Putamen (tissue), 1 donor: ENCODE measurements at places on chromosomes 6 and 20.

DNA sequence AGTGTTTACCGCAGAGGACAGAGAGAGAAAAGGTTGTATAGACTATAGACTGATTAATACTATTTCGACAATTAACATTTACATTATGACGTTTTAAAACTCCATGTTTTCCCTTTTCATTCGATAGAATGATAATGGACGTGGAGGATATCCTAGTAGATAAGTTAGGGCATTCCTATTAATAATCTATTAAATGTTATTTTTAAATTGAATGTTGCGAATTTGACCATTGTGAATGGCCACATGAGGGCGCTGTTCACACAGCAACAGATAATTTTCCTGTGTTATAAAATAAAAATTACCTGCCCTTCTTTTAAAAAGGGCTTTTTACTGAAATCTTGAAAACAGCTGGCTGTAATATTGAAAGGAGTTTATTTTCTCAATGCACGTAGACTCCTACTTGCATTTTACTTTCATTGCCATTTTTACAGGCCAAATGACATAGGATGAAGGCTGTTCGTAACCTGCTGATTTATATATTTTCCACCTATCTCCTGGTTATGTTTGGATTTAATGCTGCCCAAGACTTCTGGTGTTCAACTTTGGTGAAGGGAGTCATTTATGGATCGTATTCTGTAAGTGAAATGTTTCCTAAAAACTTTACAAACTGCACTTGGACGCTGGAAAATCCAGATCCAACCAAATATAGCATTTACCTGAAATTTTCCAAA, 3.3 kb downstream of the ADGRB3 start:
- peak; percentile 71 for DNase-seq

GRCh38 chr6:42898891-42899361, 16.9 kb upstream of the PTCRA start:
- peak; percentile 64 for DNase-seq

- DNase-seq, result no peak
Measured at GRCh38 chr20:22452442-22453011, 131.8 kb downstream of the FOXA2 start.

DNA sequence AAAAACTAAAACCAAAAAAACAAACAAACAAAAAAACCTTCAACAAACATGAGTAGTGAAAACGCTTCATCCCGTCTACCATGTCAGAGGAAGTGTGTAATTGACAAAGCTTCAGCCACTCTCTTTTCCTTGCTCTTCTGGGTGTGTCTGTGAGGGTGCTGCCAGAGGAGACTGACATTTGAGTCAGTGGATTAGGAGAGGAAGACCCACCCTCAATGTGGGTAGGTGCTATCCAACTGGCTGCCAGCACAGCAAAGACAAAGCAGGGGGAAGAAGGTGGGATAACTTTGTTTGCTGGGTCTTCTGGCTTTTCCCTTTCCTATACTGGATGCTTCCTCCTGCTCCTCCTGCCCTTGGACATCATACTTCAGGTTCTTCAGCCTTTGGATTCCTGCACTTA, 145.6 kb downstream of the TASP1 start:
- DNase-seq, result no peak

DNA sequence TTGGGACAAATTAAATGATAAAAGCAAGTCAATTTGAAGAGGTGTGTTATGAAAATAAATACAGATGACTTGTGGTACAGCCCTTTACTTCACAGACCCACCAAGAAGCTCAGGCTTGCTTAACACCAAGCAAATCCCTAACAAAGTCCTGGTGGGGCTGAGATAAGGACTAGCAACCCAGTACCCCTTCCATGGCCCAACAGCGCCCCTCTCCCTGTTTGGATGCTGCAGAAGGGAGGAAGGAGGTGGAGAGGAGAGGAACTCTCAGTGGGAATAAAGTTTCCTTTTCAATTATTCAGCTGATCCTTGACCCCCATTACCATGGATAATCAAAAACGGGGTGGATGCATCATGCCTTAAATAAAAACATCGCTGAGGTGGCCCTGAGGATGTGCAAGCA, 4.5 kb upstream of the ZNF831 start:
- DNase-seq, result no peak
